ENCODE measurements at places on chromosomes 7 and 10. TPM values are rescaled to one million over a fixed set of nuclear protein-coding genes. Genes with fewer than 3 reads are reported as not detected.
A peak's percentile ranks its signal among the peaks of the same experiment; 100 is the strongest.

The NUTM2D gene
- total RNA-seq: 2.0 TPM

The TFPI2 gene
- total RNA-seq: 1.5 TPM

The PHKG1 gene
- total RNA-seq: 30.1 TPM

- no peak overlapping the region for H3K4me3 ChIP-seq
- H3K27ac ChIP-seq: no peak overlapping the region
- no peaks in the 10 kb centered on the region for H3K36me3 ChIP-seq
- no peak for DNase-seq
- H3K4me1 ChIP-seq: peaks cover 56% of the 10 kb centered on the region
Measured at GRCh38 chr7:27123477-27124053, 7.0 kb downstream of the HOXA4 start.

- no peak overlapping the region for H3K4me3 ChIP-seq
- no peaks in the 10 kb centered on the region for H3K4me1 ChIP-seq
- H3K27me3 ChIP-seq: peaks cover 11% of the 10 kb centered on the region
Measured at GRCh38 chr7:139526578-139527544, 3.4 kb downstream of the CLEC2L start.

- H3K36me3 ChIP-seq: no peaks in the 10 kb centered on the region
- no peaks in the 10 kb centered on the region for H3K4me1 ChIP-seq
- DNase-seq: no peak
- H3K27ac ChIP-seq: no peak overlapping the region
- H3K4me3 ChIP-seq: no peak overlapping the region
- H3K27me3 ChIP-seq: no peaks in the 10 kb centered on the region
Measured at GRCh38 chr10:50788951-50789945, 49.5 kb downstream of the ASAH2B start.

DNA sequence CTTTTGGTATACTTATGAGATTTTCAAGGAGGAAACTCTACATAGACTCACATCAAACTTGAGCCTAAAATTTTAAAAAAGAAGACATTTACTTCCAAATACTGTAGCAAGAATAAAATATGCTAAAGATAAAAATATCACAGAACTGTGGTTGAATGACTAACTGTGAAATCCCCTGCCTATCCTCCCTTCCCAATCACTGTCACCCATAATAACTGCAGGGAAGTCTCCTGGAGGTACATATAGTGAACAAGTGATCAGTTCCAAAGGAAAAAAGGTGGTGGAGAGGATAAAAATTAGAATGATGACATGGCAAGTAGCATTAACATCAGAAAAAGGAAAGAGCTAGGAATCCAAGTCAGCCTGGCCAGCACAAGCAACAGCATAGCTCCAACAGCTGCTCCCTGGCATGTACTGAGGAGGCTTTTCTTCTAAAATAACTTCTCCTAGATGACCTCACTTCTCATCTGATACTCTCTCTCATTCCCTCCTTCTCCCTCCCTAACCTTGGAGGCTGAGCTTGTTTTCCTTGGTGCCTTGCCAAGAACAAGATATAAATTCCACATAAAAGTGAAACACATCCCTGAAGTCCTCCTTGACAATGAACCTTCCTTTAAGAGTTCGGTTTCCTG is 124.0 kb downstream of the IQUB start:
- no peaks in the 10 kb centered on the region for H3K36me3 ChIP-seq
- DNase-seq: no peak
- H3K27me3 ChIP-seq: no peaks in the 10 kb centered on the region
- H3K27ac ChIP-seq: peak overlapping the region; percentile 69
